ENCODE measurements at places on chromosomes 12 and 14. TPM values are rescaled to one million over a fixed set of nuclear protein-coding genes. Genes with fewer than 3 reads are reported as not detected.

Gene CYP46A1
- under 0.01 TPM for total RNA-seq

Gene MGP
- total RNA-seq = 8.0 TPM

Gene ZFHX2
- 0.14 TPM for total RNA-seq

Gene PTPRB
- 0.55 TPM for total RNA-seq

Gene GALNT6
- total RNA-seq = 1.4 TPM

Gene PARP11
- 3.7 TPM for total RNA-seq

Gene ACOT6
- total RNA-seq = not detected

Gene NUDT4
- 50.6 TPM for total RNA-seq

Gene NYNRIN
- 6.4 TPM for total RNA-seq

Gene B4GALNT1
- 0.55 TPM for total RNA-seq

Gene SIX1
- 2.8 TPM for total RNA-seq

Gene MYL6
- 2,914 TPM for total RNA-seq

Gene ITPK1
- total RNA-seq = 9.4 TPM
